Activated CD4-positive, alpha-beta T cell treated with anti-CD3 and anti-CD28 coated beads, Interleukin-2, Interleukin-6, amounts not matched to agents 100 ng/mL and 50 ng/mL, durations not matched to agents 16 hours and 8 hours (primary cell): ENCODE measurements at places on chromosomes 12 and 14.

GRCh38 chr12:124861898-124862676, 1.6 kb downstream of the SCARB1 start:
- DNase-seq, result peak; percentile 49

DNA sequence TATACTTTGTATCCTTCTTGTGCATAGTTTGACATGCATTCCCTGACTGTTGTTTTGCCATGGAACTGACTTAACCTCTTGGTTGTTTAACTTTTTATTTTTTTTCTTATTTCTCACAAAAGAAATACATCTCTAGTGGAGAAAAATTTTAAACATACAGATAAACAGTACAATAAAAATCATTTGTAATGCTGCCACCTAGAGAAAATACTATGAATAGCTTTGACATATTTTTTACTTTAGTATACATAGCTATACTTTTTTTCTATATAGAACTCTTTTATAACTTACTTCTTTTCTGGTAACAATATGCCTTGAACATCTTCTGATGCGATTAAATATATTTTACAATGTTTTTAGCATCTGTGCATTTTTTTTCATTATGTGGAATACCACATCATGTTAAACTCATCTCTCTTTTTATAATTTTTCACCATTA, 184.5 kb downstream of the AKAP6 start:
- no peak for DNase-seq

DNA sequence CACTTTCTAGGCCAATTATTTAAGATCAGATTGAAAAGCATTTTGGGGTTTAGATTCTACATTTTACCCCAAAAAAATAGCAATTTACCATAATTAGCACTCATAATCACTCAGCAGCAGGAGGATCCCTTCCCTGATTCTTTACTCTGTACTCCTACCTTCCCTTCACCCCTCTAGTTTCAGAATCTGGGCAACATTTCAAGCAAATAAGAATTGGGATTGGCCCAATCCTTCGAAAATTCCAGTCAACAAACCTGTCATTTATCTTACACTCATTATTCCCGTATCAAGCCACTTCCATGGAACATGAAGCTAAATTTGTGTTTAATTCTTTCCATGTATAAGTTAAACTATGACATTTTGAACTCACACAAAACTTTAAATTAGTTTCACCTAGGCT, 349.1 kb upstream of the USP15 start:
- no peak for DNase-seq

- no peak for DNase-seq
Measured at GRCh38 chr12:123990511-123990910, 17.5 kb downstream of the ZNF664 start.

DNA sequence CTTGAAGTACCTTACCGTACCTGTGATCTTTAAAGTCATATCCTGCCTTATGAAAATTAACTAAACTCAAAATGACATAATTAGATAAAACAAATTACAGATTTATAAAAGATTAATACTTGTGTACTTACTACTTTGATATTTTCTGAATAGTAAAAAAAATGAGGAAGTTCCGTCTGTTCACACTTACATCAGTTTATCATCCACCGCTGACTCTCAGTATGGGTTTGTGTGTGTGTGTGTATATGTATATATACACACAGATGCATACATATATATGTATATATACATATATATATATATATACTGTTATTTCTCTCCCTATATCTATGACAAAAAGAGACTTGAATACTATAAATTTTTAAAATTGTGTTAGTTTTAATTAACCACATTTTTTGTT, 65.0 kb upstream of the MON2 start:
- DNase-seq, result no peak

DNA sequence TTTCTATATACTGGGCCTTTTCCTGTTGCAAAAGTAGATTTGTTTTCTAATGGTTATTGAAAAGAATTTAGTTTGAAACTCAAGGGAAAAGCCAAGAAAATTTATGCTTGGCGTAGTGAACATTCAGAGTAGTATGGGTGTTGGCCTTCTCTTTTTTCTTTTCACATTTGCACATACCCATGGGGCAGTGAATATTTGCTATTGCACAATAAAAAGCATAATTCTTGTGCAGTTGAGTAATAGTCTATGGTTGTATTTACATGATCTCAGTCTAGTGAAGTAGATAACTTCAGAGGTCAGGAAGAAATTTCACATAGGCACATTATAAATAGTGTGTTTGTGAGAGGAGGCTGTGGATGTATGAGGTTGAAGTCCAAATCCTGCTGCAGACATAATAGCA, 158.1 kb downstream of the FLRT2 start:
- no peak for DNase-seq

DNA sequence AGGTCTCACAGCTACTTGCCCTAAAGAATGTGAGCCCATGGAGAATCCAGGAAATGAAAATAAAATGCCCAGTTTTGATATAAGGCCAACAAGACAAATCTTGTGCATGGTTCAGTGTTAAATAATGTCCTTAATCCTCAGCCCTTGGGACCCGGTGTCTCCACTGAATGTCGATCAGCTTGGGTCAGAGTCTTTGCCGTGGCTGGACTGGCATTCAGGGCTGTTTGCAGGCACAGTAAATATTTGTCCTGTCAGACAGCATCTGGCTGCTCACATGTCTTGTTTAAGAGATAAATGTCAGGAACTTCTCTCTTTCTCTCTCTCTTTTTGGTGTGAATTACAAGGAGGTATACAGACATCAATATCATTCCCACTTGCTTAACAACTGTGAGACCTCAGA, 452.5 kb downstream of the FUT8 start:
- no peak for DNase-seq

DNA sequence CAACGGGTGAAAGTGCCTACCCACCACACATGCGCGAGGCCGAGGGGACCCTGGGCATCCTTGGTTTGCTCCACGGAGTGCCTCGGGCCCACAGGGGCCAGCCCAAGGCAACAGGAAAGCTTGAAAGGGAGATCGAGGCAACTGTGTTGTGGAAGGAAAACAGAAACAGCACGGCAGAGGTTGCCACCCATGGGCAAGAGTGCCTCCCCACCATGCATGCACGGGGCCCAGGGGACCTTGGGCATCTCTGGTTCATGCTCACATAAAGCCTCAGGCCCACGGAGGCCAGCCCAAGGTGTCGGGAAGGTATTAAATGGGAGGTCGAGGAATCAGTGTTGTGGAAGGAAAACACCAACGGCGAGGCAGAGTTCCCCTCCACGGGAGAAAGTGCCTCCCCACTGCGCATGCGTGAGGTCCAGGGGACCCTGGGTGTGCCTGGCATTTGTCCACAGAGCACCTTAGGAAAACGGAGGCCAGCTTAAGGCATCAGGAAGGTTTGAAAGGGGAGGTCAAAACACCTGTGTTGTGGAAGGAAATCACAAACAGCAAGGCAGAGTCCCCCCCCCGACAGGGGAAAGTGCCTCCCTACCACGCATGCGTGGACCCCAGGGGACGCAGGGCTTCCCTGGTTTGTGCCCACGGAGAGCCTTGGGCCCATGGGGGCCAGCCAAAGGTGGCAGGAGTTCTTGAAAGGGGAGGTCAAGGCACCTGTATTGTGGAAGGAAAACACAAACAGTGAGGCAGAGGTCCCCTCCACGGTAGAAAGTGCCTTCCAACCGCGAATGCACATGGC, 367.3 kb downstream of the ALG10 start:
- no peak for DNase-seq

- no peak for DNase-seq
Measured at GRCh38 chr12:26891704-26892103, 46.1 kb downstream of the INTS13 start.

DNA sequence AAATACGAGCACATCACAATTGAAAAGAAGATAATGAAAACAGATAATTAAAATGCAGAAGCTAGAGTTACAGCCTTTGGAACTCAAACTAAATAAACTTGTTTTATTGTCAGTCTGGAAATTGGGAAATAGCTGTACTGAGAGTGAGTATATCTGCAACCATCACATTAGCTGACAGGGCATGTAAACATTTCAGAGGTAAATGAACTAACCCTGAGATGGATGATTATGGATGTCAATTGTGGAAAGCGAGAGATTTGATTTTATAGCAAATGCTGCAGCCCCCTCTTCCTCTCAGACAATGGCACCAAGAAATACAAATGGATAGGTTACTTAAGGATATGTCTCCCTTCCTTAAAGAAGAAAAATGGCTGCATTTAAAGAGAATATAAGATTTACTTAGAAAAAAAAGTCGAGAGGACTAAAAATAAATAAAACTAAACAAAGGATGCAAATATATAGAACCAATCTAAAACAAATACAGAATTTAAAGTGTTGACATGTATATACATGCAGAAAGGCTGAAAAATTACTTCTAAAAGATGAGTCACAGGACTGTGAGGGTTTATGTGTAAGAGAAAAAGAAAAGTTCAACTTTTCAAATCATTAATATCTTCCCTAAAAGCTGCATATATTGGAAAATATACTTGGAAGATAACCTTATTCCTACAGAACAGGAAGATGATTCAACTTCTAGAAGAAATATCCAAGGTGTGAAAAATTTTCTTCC, 120.3 kb upstream of the FLRT2 start:
- no peak for DNase-seq

DNA sequence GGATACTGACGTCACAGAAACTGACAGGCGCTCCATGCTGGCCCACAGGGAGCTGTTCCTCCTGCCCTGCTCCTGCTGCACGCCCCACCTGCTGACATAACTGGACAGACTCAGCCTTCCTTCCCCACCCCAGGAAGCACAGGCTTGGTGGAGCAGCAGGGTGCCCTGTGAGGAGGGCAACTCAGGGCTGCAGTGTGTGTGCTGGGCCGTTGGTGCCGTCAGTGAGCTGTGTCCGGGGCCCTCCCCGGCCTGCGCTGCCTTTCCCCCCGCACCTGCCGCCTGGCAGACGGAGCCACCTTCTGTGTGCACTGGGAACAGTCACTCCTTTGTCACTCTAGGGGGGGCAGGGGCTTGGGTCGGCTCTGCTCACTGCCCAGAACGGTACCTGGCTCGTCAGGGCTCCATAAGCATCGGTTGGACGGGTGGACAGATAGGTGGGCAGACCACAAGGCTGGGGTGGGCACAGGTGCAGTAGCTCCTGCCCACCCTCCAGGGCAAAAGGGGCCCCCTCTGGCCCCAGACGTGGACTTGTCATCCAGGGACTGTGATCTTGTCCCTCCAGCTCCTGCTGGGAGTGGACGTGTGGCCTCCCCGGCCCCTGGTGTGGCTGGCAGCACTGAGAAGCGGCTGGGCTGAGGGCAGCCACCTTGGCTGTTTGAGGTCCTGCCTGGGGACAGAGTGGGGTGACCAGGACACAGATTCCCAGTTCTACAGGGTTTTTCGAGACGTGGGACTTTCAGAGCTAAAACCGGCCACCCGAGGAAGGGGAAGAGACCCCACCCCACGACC, 32.8 kb downstream of the FBRSL1 start:
- no peak for DNase-seq

GRCh38 chr12:89932954-89933353, 224.3 kb upstream of the ATP2B1 start:
- DNase-seq, result peak; percentile 18

DNA sequence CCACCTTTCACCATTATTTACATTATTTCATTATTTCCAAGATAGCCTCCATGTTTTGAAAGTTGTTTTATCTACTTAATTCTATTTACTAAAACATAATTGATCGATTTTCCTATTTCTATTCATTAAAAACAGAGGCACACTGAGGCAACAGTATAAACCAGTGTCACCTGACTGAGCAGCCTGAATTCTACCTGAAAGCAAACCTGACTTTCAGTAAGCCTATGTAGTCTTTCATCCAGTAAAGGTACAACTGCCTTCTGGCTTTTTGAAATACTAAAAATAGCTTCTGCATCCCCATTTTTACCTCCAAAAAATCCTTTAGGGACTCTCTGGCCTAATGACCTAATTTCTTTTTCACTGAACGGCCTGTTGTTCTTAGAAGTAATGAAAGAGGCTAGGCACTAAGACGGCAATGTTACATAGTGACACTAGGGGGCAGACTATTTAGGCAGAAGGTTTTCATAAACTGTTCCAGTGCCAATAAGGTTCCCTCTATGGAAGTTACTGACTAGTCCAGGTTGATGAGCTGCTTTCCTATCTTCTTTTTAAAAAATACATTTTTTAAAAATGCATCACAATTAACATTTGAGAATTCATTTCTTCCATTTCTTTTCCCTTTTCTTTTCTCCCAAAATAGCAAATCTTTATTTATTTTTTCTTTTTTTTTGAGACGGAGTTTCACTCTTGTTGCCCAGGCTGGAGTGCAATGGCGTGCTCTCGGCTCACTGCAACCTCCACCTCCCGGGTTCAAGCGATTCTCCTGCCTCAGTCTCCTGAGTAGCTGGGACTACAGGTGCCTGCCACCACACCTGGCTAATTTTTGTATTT, 17.5 kb downstream of the ANAPC5 start:
- peak; percentile 69 for DNase-seq

GRCh38 chr12:126040307-126040706, 975.1 kb downstream of the AACS start:
- DNase-seq, result no peak

DNA sequence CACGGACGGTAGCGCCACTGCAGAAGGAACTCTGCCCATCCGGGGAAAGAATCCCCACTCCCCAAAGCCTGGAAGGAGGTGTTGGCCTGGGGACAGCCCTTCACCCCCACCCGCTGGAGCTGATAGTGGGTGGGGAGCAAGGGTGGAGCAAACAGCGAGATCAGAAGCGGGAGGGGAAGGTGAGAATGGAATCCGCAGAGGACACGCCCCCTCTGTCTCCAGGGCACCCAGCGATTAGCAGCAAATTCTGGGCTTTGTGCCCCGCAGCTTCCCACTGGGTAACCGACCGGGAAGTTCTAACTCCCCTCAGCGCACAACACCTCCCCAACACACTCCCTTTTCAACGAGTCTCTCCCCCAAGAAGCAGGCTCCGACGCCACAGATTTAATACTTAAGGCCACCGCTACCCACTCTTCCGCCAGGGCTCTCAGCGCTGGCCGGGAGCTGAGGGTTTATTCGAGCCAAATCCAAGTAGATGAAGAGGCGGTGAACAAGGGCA, 1.4 kb downstream of the SLC25A29 start:
- no peak for DNase-seq

- no peak for DNase-seq
Measured at GRCh38 chr12:67621926-67622325, 26.6 kb upstream of the DYRK2 start.

GRCh38 chr12:116066381-116067230, 210.9 kb downstream of the MED13L start:
- DNase-seq, result peak; percentile 57
